ENCODE measurements at places on chromosomes 12 and 14.

DNA sequence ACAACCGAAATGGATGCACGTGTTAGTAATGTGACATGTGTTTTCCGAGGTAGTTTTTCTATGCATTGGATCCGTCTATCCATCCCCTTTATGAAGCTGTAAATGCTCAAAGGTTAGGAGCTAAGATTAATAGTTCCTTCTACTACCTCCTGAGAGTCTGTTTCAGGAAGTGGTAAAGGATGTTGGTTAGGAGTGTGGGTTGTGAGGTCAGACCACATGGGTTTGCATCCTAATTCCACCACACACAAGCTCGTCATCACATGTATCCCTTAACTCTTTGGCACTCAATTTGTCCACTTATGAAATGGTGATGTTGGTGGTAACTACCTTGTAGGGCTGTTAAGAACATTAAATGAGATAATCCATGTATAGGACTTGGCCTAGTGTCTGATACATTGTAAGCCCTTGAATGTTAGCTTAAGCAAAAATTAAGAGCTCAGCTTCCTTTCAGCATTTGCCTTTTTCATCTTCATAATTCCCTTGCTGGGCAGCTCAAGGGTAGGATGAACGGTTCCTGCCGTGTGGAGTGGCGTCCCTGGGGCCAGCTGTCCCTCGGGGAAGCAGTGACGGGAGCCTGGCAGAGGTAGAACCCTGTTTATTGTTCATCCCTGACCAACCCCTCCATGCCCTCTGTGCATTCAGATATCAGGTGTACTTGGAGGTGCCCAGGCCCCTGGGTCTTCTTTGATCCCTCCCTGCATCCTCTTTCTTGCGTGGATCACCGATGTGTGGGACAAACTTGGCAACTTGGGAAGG lies 52.3 kb downstream of the TSPAN9 start:
- peak; percentile 55 for DNase-seq

- no peak for DNase-seq
These were observed 84.1 kb upstream of the SLC38A2 start for GRCh38 chr12:46456356-46457334.

- no peak for DNase-seq
These were observed 110.4 kb upstream of the SCAF11 start for GRCh38 chr12:46100551-46101484.

- DNase-seq: no peak
These were observed 36.1 kb downstream of the NCOR2 start for GRCh38 chr12:124531281-124531745.

DNA sequence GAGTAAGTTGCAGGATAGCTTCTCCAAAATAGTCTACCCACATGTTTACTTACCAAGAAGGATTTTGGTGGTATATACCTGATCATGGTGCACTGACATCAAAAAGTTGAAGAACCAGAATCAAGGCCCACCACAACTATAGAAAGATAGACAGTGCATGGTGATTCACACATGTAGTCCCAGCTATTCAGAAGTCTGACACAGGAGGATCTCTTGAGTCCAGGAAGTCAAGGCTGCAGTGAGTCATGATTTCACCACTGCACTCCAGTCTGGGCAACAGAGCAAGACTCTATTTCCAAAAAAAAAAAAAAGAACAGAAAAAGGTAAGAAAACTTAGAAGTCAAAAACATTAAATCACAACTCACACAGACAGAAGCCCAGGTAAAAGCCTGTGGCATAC lies 422.2 kb upstream of the FOXG1 start:
- no peak for DNase-seq

DNA sequence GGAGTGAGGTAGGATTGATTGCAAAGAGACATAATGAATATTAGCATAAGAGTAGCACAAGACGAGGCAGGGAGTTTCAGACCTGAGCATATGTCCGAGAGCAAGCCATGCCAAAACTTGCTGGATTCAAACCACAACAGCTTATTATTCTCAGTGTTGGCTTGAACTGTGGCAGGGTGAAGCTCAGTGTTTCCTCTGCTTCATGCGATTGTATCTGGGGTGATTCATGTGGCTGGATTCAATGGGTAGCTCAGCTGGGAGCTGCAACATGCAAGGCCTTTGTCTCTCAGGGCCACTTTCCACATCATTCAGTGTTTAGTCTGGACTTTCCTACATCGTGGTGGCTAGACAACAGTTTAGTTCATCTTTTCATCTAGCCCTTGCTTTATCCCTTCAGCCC lies 22.1 kb upstream of the E2F7 start:
- no peak for DNase-seq

DNA sequence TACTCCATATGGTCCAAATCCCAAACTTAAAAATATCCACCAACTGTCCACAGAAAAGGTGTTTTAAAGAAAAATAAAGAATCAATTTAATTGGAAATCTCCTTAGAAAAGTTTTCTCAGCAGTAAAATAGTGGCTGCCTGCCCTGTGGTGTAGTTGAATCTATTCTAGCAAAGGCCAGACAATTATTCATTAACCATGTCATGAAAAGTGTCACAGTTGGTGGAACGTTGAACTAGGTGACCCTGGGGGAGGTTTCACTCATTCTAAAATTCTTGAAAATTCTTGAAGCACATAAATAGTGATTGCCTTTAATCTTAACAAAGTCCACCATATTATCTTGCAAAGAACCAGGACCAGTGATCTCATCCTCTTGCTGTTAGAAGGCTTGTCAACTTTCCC lies 78.4 kb upstream of the GZMB start:
- DNase-seq: no peak

DNA sequence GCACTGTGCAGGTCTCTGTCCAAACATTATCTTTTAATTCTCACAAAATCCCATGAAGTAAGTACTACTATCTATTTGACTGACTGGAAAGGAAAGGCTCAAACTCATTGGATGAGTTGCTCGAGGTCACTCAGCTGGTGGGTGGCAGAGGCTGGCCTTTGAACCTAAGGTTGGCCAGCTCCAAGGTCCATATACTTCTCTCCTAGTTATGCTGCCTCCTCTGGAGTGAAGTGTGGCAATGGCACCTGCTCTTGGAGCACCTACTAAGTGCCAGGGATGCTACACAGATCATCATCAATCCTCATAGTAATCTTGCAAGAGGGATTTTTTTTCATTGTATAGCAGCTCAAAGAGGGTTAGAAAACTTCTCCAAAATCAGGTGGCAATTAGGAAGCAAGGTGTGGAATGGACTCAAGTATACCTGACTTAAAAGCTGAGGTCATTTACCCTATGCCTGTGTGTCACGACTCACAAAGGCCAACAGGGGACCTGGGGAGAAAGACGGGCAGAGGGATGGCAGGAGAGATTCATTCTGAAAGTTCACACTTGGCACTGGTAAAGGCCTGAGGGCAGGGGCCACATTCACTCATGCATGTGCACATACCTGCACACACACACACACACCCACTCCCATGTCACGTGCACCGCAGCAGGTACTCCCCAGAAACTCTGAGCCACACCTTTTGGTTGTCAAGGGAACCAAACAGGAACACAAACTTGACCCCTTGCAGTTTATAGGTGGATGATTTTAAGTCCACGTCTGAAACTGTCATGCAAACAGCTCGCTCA lies 146.4 kb downstream of the FOXN3 start:
- DNase-seq: no peak

GRCh38 chr14:66105815-66106214 lies 380.4 kb upstream of the CCDC196 start:
- DNase-seq: no peak

DNA sequence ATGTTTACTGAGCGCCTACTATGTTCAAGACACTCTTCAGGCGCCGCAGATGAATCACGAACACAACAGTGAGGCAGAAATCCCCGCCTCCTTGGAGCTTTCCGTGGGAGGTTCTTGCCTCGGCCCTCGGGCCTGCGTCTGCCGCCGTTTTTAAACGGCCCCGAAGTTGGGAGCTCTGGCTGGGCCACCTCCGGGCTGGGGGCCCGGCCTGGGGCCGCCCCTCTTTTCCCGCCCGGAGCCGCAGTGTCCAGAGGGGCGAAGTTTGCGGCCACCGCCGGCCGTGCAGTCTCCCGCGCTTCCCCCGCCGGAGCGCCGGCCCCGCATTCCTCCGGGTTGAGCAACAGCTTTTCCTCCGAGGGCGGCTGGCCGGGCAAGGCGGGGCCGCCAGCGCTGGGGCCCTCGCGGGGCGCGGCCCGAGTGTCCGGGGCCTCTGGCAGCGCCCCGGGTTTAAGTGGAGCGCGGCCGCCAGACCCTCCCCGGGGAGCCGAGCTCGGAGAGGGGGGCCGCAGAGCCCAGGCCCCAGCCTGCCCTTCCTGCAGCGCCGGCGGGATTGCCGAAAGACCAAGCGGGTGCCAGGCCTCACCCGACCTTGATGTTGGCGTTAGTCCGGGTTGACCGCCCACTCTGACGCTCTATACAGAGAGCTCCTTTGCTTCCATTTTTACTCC lies 18.7 kb upstream of the CTDSP2 start:
- peak; percentile 90 for DNase-seq

DNA sequence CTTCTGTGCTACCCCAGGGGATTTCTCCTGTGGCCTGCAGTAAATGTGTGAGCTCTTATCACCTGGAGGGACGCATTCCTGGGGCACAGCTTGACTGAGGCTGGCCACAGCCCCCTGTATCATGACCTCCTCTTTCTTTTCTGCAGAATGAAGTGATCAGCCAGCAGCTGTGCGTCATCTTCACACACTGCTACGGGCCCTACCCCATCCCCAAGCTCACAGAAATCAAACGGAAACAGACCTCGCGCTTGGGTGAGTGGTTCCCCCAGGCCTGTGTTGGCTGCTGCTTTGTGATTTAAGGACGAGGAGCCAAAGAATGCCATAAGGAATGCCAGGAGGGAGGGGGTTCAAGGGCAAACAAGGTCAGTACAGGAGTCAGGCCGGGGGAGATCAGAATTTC lies 50.5 kb upstream of the PWP1 start:
- DNase-seq: no peak

GRCh38 chr12:57535764-57536596 lies 11.0 kb downstream of the DCTN2 start:
- DNase-seq: no peak

- no peak for DNase-seq
These were observed 39.1 kb downstream of the WDR20 start for GRCh38 chr14:102178806-102179205.

GRCh38 chr12:84056-84455 lies 17.5 kb downstream of the IQSEC3 start:
- no peak for DNase-seq

GRCh38 chr12:27751386-27752047 lies 28.5 kb upstream of the KLHL42 start:
- no peak for DNase-seq

DNA sequence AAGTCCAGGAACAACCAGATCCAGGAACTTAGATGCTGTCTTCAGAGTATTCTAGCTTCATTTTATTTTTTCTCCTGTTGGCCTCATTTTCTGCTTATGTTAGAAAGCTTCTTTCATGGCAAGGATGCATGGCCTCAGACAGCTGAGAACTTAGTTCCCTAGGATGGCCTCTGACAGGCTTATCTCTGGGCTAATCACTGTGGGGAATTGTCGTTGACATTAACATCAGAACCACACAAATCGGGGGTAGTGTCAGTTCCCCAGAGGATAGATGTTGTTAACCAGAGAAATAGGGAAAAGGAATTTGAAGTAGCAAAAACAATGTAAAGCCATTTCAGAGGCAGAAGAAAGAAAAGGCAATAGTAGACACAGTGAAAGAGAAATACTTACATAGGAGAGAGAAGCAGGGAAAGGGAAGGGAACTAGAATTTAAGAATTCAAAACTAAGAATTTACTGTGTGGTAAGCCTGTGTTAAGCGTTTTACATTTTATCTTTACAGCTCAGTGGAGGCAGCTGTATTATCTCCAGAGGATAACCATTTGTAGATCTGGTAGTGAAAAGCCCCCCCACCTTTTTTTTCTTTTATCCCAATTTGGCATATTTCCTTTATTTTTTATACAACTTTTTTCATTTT lies 21.8 kb downstream of the FUT8 start:
- no peak for DNase-seq

- no peak for DNase-seq
These were observed 1262.9 kb downstream of the TMEM121 start for GRCh38 chr14:106789318-106789717.

GRCh38 chr12:17528394-17528793 lies 561.6 kb downstream of the RERGL start:
- no peak for DNase-seq

DNA sequence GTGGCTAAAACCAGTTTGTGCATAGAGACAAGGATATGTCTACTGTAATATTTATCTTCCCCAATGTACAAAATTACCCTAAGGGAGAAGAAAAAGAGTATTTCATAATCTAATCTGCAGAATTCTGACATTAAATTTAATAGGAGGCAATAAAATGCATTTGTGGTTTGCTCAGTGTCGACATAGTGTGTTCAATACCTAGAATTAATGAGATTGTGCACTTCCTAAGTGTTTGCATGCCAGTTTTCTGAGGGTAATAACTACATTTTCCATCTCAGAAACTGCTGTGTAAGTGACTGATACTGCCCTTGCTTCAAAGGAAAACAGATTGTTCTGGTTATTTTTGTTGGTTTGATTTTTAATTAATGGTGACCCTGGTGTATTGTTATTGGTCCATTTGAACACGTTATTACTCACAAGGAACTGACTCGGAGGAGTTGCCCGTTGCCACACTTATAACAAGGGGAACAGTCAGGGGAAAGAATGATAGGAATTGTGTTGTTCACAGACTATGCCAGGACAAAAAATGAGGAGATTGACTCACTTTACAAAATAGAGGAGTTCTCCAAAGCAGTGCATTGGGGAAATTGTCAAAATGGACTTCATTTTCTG lies 960.3 kb upstream of the TMEM132C start:
- DNase-seq: no peak

GRCh38 chr12:70005864-70006618 lies 181.0 kb downstream of the MYRFL start:
- DNase-seq: no peak

- no peak for DNase-seq
These were observed 11.8 kb upstream of the ENDOU start for GRCh38 chr12:47736877-47737676.

GRCh38 chr14:52895000-52895399 lies 55.9 kb downstream of the FERMT2 start:
- no peak for DNase-seq

DNA sequence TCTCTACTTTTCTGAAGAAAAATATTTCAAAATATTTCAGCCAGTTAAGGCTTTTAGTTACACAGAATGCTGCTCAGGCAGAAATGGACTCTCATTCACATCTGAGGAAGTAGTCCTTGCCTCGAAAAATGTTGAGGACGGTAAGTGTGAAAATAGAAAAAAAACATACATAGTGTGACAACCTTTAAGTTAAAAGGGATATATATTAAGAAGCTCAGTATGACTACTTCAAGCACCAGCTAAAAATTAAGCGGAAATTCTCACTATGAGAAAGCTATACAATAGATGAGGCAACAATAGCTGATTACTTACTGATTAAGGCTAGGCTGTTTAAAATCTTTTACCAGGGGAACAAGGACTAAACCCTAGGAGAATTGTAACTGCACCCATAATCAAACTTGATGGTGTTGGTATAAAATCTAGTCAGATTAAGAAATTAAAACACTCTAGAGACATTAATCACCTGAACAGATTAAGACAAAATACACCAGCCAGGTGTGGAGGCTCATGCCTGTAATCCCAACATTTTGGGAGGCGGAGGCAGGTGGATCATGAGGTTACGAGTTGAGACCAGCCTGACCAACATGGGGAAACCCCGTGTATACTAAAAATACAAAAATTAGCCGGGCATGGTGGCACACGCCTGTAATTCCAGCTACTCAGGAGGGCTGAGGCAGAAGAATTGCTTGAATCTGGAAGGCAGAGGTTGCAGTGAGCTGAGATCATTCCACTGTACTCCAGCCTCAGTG lies 53.9 kb downstream of the HNRNPC start:
- no peak for DNase-seq

- DNase-seq: no peak
These were observed 1.2 kb downstream of the CNOT2 start for GRCh38 chr12:70244409-70244808.
